ENCODE measurements at places on chromosomes 4 and X.

- no peak for DNase-seq
Measured at GRCh38 chrX:75181721-75182120, 25.6 kb upstream of the ABCB7 start.

GRCh38 chrX:40694802-40695201, 40.5 kb downstream of the MED14 start:
- DNase-seq, result no peak

GRCh38 chrX:12814420-12814819, 23.2 kb downstream of the PRPS2 start:
- peak; percentile 28 for DNase-seq

DNA sequence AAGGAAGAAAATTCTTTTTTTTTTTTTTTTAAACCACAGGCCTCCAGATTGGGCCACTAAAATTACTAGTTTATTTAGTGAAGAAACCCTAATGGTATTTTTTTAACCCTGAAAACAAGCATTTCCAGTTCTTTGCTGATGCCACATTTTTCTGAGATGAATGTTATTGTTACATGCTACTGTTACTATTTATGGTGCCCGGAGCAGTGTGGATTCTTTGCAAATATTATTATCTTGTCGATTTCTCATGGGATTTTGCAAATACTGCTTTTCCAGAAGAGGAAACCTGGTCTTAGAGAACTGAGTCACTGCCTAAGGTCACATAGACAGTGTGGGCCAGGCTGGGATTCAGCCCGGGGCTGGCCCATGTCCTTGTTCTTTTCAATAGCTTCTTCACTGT, 8.7 kb upstream of the ALAS2 start:
- no peak for DNase-seq

DNA sequence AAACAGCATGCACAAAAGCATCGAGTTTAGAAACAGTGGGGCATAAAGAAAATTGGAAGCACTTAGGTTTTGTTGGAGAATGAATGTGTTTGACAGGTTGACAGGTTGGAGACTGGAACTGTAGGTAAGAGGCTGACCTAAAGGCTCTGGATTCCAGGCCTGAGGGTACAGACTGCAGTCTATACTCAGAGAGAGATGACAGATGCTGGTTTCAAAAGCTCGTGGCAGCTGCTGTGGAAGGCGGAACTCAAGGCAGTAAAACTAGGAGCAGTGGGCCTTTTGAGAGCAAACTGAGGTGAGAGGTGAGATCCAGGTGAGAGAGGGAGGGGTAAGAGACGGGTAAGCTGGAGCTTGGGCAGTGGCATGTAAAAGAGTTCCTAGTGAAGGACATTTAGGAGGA, 415.2 kb downstream of the TRIML1 start:
- no peak for DNase-seq

GRCh38 chr4:139901531-139902320, 236.1 kb downstream of the MGST2 start:
- no peak for DNase-seq

GRCh38 chrX:108285356-108285755, 152.9 kb downstream of the COL4A6 start:
- DNase-seq, result no peak

- no peak for DNase-seq
Measured at GRCh38 chr4:138291431-138291830, 49.3 kb upstream of the SLC7A11 start.

GRCh38 chrX:12896935-12897334, 9.5 kb upstream of the TLR8 start:
- DNase-seq, result no peak

DNA sequence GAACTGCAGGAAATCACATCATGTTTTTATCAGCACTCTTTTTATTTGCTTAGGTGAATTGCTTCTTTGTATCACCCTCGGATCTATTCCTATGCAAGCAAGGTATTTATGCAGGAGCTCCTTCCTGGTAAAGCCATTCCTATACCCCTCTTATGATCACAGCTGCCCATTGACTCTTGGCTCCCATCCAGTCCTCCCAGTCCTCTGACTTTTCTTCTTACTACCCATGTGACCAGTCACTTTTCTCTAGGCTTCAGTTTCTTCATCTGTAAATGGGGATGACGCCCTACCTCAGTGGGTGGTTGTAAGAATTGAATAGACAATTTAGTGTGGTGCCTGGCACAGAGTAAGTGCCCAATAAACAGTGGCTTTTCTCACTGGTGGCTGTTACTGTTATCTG, 144.9 kb downstream of the FHIP1A start:
- DNase-seq, result no peak

DNA sequence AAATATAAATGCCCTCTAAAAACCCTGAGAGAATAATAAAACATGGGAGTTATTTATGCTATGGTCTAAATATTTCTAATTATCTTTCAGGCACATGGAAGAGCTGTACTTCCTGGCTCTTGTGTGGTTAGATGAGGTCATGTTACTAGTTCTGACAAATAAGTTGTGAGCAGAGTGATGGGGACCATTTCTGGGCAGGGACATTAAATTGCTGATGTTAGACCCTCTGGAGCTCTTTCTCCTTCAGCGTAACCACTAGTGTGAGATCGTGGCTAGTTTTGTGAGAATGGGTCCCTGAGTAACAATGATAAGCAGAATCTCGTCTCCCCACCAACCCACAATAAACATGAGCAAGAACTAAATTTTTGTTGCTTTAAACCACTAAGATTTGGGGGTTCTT, 108.0 kb downstream of the MAML3 start:
- DNase-seq, result no peak

GRCh38 chr4:57426779-57427395, 316.7 kb upstream of the IGFBP7 start:
- peak; percentile 81 for DNase-seq

DNA sequence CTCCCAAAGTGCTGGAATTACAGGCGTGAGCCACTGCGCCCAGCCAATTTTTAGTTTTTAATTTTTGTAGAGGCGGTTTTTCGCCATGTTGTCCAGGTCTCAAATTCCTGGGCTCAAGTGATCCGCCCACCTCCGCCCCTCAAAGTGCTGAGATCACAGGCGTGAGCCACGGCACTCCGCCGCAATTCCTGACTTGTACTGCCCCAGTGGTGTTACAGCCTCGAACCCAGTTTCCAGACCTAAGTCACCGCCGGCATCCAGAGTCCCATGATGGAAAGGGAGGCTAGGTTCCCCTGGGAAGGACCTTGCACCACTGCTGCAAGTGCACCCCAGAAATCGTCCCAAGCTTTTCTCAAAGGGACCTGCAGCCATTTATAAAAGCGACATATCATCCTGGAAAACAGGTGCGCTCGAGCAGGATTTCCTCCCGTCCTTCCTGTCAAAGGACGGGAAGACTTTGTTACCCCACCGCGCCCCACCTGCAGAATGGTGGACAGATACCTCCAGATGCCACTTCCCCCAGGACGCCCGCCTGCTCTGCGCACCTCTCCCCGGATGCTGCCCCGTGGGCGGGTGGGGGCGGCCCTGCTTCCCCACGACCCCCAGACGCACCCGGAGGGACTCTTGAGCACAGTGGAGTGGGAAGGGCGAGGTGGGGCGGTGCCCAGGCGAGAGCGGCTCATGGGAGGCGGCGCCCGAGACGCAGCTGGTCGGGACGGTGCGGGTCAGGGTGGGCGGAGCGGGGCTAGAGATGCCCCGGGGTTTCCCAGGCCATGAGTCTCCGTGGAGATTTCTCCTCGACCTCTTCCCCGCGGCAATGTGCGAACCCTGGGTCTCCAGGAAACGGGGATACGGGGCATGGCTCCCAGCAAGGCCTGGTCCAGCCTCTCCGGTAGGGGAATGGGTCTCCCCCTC, 947 bp upstream of the RPL10 start:
- DNase-seq, result peak; percentile 44

All from WTC11 (cell line).